ENCODE measurements at places on chromosomes 11 and 22. TPM values are rescaled to one million over a fixed set of nuclear protein-coding genes. Genes with fewer than 3 reads are reported as not detected.

The TRIM49D1 gene
- not detected for total RNA-seq

The OR2AT4 gene
- not detected for total RNA-seq

The CCDC117 gene
- total RNA-seq = 10.1 TPM

The MMP12 gene
- total RNA-seq = not detected

The GPHA2 gene
- not detected for total RNA-seq

The ZBTB3 gene
- total RNA-seq = 10.2 TPM

The TBX1 gene
- total RNA-seq = 34.4 TPM

The MN1 gene
- 18.3 TPM for total RNA-seq

The TMEM225 gene
- not detected for total RNA-seq

The CHADL gene
- total RNA-seq = 3.9 TPM

The ANKRD49 gene
- 7.7 TPM for total RNA-seq

The UPK3A gene
- not detected for total RNA-seq

The MS4A6A gene
- total RNA-seq = not detected

The DNAJB7 gene
- total RNA-seq = not detected

The MTFP1 gene
- total RNA-seq = 66.2 TPM

The TSGA10IP gene
- not detected for total RNA-seq

The H19 gene
- 810 TPM for total RNA-seq

The TRIM29 gene
- total RNA-seq = 489 TPM

The OR51B5 gene
- not detected for total RNA-seq

The MED15 gene
- total RNA-seq = 41.4 TPM

The PGGHG gene
- 4.0 TPM for total RNA-seq

The NECTIN1 gene
- 112 TPM for total RNA-seq

The CDC45 gene
- 28.6 TPM for total RNA-seq

The ROM1 gene
- 1.7 TPM for total RNA-seq

The OR2AG1 gene
- total RNA-seq = not detected

The KRTAP5-11 gene
- not detected for total RNA-seq

The SOX6 gene
- 2.0 TPM for total RNA-seq

Measured in airway epithelial cell (primary cell).